Keratinocyte (primary cell): ENCODE measurements at places on chromosomes 3 and 15. TPM values are rescaled to one million over a fixed set of nuclear protein-coding genes. Genes with fewer than 3 reads are reported as not detected.

DNA sequence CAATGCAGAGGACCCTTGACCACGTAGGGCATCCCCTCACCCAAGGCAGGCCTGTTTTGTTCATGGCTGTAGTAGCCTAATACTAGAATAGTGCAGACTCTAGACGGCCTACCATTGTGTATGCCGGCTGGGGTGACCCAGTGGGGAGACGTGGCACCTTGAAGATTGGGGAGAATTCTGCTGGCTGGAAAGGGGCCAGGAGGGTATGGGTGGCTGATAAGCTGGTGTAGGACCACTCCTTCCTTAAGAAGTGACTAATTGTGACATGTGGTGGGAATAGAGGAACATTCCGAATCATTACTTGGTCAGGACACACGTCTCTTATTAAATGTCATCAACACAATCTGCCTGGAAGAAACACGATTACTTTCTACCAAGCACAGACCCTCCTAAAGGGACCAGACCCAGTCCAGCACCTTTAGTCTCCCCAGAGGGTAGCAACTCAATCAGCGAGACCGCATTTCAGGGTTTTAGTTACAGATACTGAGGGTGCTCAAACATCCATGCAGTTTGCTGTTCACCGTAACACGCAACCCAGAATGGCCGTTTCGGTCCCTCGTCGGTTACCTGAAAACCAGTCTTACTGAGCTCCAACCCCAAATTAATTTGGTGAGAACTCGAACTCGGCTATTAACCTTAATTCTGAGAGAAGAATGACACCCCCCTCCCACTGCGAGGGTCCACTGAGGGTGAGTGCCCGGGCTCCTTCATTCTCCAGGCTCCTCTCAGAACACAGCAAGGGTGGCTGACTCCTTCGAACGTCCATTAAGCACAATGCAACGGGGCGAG, 1.6 kb upstream of the KLF13 start:
- no peak for DNase-seq

GRCh38 chr3:113166719-113167492, 44.5 kb upstream of the BOC start:
- DNase-seq, result no peak

DNA sequence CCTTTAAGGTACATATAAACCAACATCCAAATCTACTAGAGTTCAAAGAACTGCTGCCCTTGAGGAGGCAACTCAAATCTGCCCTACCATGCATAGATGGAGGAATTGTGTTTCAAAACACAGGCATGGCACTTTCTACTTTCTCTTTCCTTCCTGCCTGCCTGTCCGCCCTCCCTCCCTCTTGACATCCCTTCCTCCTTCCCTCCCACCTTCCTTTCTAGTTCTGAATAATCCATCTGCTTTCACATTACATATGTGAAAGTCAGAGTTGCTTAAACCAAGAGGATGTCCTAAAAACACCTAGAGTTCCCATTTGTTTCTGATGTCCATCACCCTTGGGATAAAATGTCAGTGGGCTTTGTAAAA, 537.6 kb downstream of the FOXP1 start:
- DNase-seq, result no peak

GRCh38 chr15:47717036-47717612, at the start of gene SEMA6D:
TSS of gene SEMA6D (plus strand) at chr15:47717505. CDS start at chr15:47759799, 42,294 bp downstream.
- DNase-seq, result no peak

- no peak for DNase-seq
Observed at GRCh38 chr3:115186351-115187148, 39.5 kb upstream of the ZBTB20 start.

DNA sequence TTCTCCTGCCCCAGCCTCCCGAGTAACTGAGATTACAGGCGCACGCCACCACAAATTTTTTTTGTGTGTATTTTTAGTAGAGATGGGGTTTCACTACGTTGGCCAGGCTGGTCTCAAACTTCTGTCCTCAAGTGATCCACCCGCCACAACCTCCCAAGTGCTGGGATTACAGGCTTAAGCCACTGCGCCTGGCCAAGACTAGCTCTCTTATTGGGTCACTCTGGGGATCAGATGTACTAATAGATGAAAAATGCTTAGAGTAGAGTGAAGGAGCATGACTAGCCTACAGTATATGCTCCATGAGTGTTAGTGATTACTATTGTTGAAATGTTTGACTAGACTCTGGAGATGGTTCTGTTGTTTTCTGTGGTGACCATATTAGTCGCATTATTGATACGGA, 21.8 kb downstream of the RARB start:
- DNase-seq, result no peak

DNA sequence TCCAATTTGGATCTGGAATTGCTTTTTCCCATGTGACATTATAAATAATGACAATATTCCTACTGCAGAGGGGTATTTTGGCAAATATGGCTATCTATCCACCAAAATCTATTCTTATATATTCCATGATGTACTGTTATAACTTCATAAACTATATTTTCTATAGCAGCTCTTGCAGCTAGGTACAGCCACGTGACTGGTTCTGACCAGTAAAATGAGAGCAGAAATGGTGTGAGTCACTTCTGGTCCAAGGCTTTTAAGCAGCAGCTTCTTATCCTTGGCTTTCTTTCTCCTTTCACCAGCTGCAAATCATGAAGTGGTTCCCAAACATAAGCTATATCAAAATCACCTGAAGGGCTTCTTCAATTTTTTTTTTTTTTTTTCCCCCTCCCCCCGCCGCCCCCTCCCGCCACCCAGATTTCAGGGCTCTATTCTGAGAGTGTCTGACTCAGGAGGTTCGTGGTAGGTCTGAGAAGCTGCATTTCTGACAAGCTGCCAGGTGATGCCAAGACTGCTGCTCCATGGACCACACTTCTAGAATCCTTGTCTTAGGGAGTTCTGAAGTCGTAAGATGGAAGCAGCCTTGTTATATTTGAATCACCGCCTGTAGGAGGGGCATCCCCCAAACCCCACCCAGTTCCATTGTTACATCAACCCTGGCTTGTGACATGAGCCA, 357.5 kb downstream of the CHST2 start:
- no peak for DNase-seq

GRCh38 chr15:62165104-62165792, at the start of gene C2CD4B:
TSS of gene C2CD4B (minus strand) at chr15:62165285. CDS start at chr15:62164984, 301 bp downstream.
- no peak for DNase-seq

GRCh38 chr3:58496206-58496857, 4.4 kb downstream of the KCTD6 start:
- no peak for DNase-seq

GRCh38 chr3:107987036-107987939, 103.5 kb downstream of the CD47 start:
- peak; percentile 73 for DNase-seq

- no peak for DNase-seq
Observed at GRCh38 chr3:48848816-48849515, 1.3 kb upstream of the PRKAR2A start.

GRCh38 chr3:5489536-5489935, 302.0 kb downstream of the EDEM1 start:
- no peak for DNase-seq

GRCh38 chr3:50340147-50340447, 539 bp downstream of the RASSF1 start:
- no peak for DNase-seq

- no peak for DNase-seq
Observed at GRCh38 chr15:67833710-67834511, 5.9 kb downstream of the RNU6-1 start.

DNA sequence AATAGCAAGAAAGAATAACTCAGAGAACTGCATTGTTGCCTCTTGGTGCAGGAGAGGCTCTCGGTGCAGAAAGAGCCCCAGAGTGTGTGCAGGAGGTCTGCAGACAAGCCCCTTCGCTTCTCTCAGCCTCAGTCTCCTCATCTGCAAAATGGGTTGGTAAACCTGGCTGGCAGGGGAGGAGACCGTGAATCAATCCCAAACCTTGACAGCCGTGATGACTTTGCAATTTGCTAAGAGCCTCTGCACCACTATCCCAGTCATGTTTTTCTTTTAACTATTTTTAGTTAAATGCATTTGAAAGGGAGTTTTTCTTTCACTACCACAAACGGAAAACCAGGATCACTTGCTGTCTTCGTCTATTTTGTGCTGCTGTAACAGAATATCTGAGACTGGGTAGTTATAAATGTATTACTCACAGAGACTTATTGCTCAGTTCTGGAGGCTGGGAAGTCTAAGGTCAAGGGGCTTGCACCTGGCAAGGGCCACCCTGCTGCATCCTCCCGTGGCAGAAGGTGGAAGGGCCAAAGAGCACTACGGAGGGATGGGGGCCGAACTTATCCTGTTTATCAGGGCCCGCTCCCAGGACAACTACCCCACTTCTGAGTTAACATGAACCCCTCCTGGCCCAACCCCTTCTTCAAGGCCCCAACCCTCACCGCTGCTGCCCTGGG, 14.2 kb upstream of the IQSEC1 start:
- DNase-seq, result no peak

DNA sequence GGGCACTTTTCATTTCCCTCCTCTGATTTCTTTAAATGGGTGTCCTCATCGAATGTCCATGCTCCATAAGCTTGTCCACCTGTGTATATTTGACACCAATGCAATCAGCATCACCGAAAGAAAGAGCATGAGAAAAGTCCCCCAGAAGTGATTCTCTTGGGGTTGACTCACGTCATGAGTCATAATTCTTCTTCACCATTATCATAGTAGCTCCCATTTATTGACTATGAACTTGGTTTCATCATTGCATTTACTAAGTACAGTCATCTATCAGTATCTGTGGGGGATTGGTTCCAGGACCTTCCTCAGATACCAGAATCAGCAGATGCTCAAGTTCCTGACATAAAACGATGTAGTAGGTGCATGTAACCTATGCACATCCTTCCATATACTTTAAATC, 372.5 kb upstream of the CFAP20DC start:
- DNase-seq, result peak; percentile 28

DNA sequence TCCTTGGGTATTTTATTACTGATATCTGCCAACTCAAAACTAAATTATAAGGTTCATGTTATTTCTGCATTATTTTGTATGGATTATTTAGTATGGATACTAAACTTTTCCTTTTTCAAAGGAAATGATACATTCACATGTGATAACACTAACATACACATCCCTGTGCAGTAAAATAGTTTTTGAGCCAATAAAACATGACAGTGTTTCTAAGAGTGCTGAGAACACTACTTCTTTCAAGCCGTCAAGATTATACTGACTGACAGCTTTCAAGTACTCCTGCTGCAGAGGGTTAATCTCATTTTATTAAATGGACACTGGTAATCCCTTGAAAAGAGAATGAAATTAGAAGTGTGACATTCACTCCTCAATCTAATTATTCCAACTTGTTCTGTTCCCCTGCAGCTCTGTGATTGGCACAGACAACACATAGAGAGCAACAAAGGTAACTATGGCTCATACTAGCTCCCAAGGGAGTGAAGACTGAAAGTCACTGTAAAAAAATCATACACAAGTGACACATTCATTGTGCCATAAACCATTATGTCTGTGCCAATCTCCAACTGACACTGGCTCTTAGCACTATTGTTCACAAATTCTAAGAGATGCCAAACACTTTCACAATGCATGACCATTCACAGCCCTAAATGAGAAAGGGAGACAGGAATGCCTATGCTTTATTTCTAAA, 468.6 kb downstream of the SHQ1 start:
- DNase-seq, result no peak

DNA sequence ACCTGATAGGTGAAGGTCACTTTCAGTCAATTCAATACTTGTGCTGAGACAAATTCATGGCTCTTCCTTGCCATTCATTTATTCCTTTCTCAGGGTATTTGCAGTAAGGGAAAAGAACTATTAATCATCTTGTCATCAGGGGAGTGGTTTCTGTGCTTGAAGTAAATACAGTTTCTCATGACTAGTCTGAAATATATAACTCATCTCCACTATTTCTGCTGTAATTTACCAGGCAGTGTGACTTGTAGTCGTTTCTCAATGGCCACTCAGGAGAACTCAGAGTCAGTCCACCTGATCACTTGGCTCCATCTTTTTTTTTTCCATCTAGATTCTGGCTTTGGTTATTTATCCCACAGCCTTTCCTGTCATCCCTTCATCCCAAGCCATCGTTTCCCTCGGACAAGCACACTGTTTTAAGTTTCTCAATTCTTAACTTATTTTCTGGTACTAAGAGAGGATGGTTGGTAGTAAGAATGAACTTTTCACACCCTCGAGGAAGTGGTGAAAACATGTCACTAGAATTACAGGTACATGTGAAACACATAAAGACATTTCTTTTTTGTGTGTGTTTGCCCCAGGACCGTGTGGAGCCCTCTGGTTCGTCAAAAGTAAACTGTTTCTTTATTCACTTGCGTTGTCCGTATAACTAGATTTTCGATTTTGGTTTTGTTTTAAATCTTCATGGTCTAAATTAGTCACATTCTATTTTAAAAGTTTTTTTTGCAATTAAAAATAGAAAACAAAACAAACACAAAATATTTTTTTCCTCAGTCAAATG, 620.2 kb downstream of the ZBBX start:
- DNase-seq, result no peak

DNA sequence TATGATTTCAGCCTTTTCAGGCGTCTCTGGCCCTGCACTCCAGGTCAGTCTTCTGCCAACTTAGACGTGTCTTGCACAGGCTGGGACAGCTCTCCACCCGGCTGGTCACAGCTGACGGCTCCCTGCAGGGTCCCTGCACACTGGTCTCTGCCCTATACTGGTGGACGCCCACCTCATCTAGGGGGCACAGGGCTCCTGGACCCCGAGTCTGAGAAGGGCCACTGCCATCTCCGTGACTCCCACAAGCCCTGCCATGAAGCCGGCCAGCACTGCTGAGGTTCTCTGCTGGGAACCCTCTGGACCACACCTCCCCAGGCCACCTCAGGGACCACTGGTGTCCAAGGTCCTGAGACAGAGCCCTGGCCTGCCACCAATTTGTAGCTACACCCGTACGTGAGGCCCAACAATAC, 40.5 kb downstream of the CYFIP1 start:
- DNase-seq, result no peak

DNA sequence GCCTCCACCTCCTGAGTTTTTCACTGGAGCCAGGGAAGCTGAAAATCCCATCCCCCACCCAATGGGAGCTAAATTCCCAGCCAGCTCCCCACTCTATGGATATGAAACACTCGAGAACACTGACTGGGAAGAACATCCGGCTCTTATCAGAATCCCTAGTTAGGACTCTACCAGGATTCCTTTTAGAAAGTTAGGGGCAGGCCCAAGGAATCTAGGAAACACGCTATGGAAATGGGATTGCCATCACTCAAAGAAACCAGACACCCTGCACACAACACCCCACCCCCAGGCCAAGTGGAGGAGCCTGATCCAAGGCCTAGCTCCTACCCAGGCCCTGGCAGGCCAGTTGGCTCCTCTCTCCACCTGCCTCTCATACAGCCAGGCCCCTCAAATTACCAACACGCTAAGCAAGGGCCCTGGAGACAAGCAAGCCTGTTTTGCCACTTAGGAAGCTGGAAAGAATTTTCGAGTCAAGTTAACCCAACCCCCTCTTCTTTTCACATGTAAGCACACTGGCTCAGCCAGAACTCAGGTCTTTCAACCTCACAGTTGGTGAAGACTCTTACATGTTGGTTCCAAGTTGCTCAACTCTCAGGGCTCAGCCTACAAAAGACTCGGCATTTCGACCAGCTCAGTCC, 75.5 kb downstream of the RBPMS2 start:
- no peak for DNase-seq

The GP9 gene
- polyA plus RNA-seq, result not detected in 3 replicates

The AGBL1 gene
- polyA plus RNA-seq, result not detected in 3 replicates

The DNAJA4 gene
- polyA plus RNA-seq, result 4.1 to 5.7 TPM (median 4.6 TPM) in 3 replicates

The MEX3B gene
- 0.16 to 0.18 TPM (median 0.17 TPM) in 3 replicates for polyA plus RNA-seq

The PPP1R14D gene
- not detected in 3 replicates for polyA plus RNA-seq

The CADM2 gene
- not detected in 3 replicates for polyA plus RNA-seq

The SEMA3B gene
- polyA plus RNA-seq, result 0.33 to 0.81 TPM (median 0.58 TPM) in 3 replicates
